ENCODE measurements at places on chromosomes 7 and 10.

GRCh38 chr7:132023466-132023865, 467.0 kb upstream of the PODXL start:
- no peak for DNase-seq

DNA sequence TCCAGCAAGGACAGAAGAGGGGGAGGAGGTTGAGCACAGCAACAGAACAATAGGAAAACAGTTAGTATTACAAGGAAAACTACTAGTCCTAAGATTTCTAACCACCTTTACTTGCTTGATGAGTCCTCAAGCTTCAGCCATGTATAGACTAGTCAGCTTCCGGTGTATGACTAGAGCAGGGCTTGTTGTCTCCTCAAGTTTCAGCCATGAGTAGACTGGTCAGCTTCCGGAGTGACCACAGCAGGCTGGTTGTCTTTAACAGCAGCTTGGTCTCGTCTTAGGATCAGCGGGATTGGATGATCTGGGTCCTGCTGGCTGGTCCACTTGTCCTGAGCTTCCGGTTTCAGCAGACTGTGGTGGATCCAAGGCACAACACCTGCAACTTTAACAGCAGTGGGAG, 10.6 kb upstream of the ZNF239 start:
- DNase-seq, result no peak

DNA sequence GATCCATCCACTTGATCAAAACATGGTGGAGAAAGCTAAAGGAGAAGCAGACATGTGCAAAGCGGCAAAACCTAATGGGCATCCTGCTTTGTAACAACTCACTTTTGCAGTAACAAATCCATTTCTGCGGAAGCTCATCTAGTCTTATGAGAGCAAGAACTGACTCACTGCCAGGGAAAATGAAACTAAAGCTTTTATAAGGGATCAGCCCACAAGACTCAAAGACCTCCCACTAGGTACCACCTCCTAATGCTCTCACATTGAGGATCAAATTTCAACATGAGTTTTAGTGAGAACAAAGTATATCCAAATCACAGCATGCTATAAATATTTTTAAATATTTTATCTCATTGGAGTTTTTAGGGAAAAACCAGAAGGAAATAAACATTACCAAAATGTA, 120.1 kb upstream of the GNAI1 start:
- DNase-seq, result no peak

DNA sequence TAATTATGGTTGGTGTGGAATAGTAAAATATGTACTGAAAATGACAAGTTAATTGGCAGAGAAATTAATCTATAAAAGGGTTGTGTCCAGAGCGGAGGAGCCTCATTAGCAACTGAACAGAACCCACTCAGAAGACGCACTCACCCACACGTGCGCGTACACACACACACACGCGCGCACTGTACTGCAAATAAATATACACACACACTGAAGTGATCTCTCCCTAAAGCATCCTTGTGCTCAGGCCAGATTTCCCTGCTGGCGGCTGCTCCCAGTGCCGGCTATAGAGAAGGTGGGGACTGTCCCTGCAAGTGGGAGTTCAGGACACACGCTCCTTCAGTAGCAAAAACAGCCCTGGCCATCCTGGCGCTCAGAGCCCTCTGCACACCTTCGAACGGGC, 85.2 kb downstream of the CHST15 start:
- DNase-seq, result no peak

GRCh38 chr10:8407501-8408021, 353.1 kb downstream of the GATA3 start:
- DNase-seq, result no peak

DNA sequence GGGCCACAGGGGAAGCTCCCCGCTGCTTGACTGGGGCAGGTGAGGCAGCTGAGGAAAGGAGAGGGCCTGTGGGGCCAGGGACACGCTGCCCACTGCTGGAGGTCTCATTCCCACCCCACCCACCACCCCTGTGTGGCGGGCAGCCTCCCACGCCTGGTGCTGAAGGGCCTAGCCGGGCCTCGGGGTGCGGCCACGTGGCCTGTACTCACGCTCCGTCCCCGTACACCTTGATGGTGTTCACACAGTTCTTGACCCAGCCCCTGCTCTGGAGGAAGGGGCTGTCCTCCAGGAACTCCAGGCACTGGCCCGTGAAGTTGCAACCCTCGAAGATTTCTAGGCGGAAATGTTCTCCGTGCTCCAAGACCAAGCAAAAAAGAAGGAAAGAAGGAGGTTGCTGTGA, 4.0 kb downstream of the CRYGN start:
- no peak for DNase-seq

DNA sequence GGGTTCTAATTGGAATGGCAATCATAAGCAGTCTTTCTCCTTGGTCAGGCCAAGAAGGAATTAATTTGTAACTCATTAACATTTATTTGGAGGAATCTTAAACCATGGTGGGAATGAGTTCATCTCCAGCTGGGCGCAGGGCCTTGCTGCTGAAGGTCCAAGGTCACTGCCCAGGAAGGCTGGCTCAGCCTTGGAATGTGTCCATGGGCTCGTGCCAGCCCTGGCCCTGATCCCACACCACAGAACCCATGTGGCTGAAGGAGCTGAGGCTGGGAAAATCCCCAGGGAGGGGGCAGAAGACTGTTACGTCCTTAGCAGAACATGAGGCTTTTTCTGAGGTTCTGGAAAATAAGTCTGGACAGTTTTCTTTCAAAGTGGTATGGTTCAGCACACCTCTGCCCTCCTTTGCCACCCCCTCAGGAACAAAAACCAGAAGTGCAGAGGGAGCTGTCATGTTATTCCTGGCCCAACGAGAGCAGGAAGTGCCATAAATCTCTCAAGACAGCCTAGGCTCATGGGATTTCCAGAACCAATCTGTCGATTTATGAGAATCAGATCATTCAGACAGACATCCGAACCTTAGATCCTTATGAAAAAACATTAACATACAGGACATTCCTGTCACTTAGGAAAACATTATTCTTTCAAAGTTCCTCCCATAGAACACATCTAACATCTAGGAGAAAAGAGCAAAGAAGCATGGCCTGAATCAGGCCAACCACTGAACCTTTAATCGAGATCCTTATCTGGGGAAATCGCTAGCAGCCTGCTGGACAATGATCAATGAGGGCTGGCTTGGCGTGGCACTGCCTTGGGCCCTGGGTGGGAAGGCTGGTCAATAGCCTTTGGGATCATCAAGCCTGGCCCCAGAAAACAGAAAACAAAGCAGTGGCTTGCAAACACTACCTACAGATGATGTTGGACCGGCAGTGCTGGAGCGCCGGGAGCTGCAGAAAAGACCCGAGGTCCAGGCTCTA, 134.3 kb downstream of the TAX1BP1 start:
- no peak for DNase-seq

DNA sequence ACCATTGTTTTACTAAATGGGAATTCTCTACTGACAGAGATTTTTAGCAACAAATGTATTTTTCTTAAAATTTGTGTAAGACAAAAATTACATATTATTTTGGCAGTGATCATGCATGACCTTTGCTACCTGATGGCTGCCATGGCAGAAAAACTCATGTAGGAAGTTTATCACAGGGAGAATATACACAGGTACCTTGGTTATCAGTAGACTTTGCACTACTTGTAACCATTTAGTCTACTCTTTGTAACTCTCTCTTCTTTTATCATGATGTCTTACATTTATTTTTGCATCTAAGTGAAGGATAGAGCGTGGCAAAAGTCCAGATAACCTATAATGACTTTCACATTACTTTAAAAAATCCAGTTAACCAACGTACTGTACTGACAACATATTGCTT, 34.1 kb downstream of the REEP3 start:
- no peak for DNase-seq

- DNase-seq, result no peak
These were observed 234.3 kb downstream of the CACNA2D1 start for GRCh38 chr7:82209179-82209747.

- peak; percentile 15 for DNase-seq
These were observed 819 bp downstream of the TMED4 start for GRCh38 chr7:44580945-44581878.

GRCh38 chr7:29091715-29092114, 54.6 kb downstream of the CPVL start:
- DNase-seq, result no peak
